ENCODE measurements at places on chromosomes 3 and 15.

- no peak for DNase-seq
These were observed 20.7 kb upstream of the PPARG start for GRCh38 chr3:12268049-12268735.

- DNase-seq = no peak
These were observed 2.4 kb upstream of the LARP6 start for GRCh38 chr15:70856177-70856883.

- no peak for DNase-seq
These were observed 339.3 kb downstream of the NSUN3 start for GRCh38 chr3:94402126-94402525.

- no peak for DNase-seq
These were observed 437.3 kb upstream of the BCHE start for GRCh38 chr3:166274351-166275023.

- no peak for DNase-seq
These were observed 115.6 kb upstream of the MANF start for GRCh38 chr3:51269466-51269865.

GRCh38 chr3:41960826-41961750, 815 bp downstream of the ULK4 start:
- DNase-seq = peak; percentile 23

DNA sequence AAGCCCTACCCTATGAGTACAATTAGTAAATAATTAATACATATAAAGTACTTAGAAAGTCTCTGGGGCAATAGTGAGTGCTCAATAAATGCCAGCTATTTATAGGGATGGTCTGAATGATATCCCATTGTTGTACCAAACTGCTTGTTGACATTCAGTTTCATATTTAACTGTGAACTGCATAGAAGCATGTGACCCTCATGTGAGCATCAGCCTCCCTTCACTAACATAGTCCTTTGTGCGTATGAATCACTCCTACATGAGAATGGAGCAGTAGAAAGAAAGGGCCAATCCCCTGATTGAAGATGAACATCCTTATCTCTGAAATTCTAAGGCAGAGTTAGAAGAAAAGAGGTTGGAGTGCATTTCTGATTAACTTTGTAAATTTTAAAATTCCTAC, 68.7 kb upstream of the ATP10A start:
- no peak for DNase-seq

DNA sequence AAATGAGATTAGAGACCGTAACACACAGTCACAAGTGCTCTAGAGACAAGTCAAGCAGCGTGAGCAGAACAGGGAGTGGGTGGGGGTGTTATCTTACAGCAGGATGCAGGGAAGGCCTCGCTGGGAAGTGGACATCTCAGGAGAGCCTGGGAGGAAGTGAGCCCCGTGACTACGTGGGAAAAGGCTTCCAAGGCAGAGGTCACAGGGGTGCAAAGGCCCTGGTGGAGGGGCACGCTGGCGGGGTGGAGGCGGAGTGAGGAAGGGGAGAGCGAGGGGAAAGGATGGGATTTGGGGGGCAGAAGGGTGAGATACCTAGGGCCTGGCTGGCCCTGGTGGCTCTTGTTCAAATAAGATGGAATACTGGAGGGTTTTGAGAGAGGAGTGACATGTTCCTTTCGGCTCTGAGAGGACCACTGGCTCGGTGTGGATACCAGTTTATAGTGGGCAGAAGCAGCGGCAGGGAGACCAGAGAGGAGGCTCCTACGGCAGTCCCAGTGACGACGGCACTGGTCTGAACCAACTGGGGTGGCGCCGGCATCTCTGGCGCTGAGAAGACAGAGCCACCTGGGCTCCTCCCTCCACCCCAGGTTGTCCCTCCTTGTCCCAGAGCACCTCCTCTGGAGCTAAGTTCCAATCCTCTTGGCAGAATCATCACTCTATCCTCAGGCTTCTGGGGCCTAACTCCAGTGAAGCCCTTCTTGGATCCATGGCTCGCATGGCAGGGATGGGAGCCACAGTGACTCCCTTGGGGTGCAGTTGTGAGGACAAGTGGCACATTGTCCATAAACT, 266.2 kb upstream of the LYSMD4 start:
- no peak for DNase-seq

- no peak for DNase-seq
These were observed 13.9 kb upstream of the PAQR9 start for GRCh38 chr3:142977399-142977728.

GRCh38 chr3:159828542-159828943, 160.1 kb upstream of the IL12A start:
- no peak for DNase-seq

DNA sequence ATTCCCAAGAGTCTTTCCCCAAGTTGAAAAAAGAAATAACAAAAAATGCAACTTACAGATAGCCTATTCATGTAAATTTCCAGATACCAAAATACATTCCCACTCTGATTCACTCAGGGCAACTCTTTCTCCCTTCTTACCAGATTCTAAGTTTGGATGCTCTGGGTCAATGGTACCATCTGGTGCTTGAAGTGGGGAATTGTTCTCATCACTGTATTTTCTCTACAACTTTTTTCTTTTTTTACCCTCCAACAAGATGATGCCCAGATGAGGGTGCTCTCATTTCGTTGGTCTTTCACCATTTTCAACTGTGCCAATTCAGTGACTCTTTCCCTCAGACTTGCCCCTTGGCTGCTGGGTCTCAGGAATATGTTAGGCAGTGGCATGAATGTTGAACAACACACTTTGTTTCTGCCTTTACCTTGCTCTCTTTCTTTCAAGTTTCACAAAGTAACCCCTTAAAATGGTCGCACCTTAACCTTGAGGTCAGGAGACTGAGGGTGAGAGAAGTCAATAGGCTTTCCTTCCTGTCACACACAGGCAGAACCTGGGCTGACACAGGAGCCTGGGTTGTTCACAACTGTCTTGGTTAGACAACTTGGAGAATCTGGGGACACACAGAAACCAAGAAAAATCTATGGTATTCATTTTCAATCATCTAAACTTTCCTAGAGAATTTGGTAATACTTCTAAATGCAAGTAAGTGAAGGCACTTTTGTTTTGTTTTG, 330.7 kb upstream of the SLCO3A1 start:
- no peak for DNase-seq

DNA sequence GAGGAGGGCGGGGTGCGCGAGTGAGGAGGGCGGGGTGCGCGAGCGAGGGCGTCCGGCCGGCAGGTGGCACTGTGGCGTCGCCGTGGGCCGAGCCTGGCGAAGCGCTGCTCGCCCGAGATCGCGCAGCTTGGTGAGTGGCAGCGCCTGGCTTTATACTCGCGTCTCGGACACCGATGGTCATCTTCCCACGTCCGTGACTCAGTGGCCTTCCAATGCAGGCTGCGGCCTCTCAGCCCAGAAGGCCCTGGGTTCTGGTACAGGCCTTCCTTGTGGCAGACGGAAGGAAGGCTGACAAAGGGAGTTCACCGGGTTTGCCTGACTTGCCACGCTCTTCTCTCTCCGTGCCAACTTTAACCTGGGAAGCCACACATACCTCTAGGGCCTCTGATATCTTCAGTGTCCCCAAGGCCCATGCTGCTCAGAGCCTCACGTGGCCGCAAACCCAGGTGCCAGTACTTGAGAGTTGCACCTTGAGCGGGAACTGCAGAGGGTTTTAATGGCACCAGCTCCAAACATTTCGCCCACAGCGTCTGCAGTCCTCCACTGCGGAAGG, 195.3 kb upstream of the LYSMD4 start:
- DNase-seq = peak; percentile 86

DNA sequence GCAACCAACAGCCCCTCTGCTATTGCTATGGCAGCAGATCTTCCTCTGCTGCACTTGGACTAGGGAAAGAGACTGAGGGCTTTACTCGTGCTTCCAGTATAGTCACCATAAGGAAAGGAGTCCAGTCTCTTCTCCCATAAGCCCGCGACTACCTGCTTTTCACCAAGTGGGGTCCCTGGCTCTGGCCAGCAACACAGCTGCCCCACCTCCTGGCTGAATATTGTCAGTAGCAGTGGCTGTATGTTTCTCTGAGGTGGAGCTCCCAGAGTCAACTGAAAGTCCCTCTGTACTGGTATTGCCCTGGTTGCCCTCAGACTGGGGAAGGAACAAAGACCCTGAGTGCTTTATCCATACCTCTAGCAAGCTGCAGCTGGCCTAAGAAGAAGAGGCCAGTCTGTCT, 719.6 kb downstream of the SQOR start:
- DNase-seq = no peak

GRCh38 chr15:79474252-79474651, 42.1 kb downstream of the MINAR1 start:
- no peak for DNase-seq

DNA sequence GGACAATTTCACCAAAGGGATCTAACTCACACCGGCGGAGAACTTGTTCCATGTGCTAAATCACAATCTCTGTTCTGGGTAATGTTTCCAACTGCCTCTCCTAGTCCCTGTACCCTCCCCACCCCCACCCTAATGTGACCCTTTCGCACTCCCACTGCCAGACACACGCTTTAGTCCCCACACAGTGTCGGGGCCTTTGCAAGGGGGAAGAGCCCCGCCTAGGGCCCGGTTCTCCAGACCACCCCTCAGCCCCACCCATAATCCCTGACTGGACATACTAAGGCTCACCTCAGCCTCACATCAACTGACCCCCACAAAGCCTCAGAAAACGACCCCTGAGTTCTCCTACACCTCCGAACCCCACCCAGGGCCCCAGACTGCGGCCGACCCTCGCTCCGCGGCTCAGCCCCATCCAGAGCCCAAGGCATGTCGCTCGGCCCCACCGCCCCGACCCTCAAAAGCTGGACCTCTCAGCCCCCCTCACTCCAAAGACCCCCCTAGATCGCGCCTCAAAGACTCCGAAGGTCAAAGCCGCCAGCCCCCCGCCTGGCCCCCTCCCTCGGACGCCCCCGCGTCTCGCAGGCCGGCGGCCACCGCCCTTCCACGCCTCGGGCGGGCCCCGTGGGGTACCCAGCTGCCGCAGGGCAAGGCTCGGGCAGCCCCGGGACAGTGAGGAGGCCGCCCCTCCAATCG, 72.0 kb upstream of the MAP4 start:
- DNase-seq = no peak

- no peak for DNase-seq
These were observed 277.2 kb downstream of the TBL1XR1 start for GRCh38 chr3:176919836-176920765.

DNA sequence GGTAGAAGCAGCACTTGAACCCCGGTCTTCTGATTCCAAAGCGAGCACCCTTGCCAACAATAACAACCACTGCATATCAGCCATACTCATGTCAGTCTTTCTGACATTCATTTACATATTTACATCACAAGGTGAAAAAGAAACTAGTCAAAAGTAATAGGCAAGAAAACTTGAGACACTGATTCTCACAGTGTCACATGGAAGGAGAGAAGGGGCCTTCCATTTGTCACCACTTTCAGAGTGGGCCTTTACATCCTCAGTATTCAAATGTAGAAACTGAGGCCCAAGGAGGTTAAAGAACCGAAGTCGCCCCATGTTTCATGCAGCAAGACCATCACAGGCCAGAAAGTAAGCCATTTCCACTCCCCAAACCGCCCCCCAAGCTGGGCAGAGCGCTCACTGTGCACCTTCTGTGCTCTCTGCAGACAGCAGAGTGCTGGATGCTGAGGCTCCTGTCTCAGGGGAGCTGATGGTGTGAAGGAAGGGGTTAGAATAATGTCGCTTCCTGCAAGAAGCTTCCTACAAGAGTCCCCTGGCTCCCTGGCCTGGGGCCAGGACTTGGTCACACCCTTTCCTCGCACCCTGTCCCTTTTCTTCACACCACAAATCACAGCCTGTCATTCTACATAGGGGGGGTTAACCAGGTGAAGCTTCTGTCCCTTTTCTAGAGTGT, 260.1 kb downstream of the UACA start:
- DNase-seq = no peak

DNA sequence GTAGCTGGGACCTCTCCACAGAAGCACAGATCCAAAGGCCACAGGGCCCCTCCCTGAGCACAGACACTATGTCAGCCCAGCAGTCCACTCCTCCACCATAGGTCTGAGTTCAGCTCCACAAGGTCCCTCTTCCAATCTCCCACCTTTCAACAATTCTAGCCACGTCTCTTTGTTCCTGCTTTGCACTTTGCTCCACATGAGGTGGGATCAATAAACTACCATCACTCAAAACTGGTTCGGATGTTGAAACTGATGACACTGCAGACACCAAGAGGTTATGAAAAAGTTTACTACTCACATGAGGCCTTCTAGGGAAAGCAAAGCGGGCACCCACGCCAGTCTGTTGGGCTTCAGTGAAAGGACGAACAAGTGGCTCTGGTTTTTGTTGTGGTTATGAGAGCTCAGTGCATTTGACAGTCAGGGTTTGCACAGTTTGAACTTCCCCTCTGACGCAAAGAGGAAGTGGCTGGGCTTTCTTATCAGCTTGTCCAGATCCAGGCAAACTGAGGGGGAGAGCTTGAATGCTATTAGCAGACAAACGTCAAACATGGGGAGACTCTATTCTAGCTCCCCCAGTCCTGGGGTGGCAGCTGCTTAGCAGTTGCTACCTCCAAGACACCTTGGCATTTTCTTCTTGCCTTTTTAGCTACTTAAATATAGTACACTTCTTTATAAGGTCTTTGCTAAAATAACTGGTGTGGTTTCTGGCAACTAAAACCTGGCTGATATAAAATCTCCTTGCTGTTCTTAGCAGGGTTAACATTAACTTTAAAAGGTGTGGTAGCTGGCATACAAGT, 37.8 kb downstream of the ZNF445 start:
- peak; percentile 27 for DNase-seq

DNA sequence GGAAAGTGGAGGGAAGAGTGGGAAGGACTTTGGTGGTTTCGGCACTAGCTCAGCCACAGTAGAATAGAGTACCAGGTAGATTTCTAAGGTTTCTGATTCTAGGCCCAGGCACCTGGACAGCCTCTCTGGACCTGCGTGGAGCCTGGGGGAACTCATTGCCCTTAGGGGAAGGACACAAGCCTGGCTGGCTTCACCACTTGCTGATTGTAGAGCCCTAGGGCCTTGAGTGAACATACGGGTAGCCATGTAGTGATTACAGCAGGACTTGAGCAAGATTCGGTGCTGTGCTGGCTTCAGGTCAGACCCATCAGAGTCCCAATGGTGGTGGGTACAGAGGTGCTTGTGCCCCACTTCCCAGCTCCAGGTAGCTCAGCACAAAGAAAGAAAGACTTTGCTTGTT, 47.0 kb downstream of the FAM81A start:
- no peak for DNase-seq
